AG04450 (cell line): ENCODE measurements at places on chromosomes 1 and 21. TPM values are rescaled to one million over a fixed set of nuclear protein-coding genes. Genes with fewer than 3 reads are reported as not detected.

DNA sequence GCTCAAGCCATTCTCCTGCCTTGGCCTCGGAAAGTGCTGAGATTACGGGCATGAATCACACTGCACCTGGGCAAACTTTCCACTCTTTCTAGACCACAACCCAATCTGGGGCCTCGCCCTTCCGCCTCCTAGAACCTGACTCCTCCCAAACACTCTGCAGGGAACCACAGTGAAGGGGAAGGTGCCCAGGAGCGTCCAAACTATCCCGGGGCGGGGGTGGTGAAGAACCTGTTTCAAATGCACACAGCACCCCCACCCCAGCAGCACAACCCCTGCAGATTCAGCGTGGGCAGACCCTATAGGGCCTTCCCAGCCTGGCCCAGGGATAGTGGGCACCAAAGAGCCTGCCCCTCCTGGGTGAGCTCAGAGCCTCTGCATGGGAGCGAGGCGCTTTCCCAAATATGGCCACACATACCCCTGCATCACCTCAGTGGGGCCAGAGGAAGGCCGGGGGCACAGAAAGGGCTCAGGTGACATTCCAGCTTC lies 86.9 kb downstream of the STUM start:
- no peak for DNase-seq

DNA sequence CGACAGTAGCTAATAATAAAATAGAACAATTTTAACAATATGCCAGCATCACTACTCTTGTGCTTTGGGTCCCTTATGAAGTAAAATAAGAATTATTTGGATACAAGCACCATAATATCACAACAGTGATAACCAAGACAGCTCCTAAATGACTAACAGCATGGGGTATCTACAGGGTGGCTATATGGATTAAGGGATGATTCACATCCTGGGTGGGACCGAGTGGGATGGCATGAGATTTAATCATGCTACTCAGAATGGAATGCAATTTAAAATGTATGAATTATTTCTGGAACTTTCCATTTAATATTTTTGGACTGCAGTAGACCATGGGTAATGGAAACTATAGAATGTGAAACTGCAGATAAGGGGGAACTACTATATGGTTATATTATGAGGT lies 28.1 kb upstream of the B3GALNT2 start:
- no peak for DNase-seq

- no peak for DNase-seq
Measured at GRCh38 chr21:39111931-39112550, 71.2 kb downstream of the PSMG1 start.

Gene TNFRSF4
- 0.07 and 0.24 TPM in 2 replicates for polyA plus RNA-seq

GRCh38 chr1:8965121-8965820 lies 19.6 kb downstream of the CA6 start:
- DNase-seq: no peak

Gene UBL4B
- not detected in 2 replicates for polyA plus RNA-seq

DNA sequence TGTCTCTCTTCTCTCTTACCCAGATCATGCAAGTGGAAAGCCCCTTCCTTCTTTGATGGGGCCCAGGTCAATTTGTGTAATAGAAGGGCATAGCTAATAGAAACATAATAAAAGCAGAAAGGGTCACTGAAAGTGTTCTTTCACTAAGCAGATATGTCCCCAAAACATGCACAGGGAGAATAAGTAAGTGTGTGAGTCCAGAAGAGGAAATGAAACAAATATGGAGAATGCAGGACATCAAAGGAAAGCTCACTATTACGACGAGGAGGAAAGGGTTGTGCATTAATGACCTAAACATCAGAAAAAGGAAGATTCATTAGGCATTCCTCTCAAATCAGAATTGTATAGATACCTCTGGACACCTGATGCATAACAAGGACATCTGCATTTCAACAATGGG lies 81.4 kb upstream of the SMYD2 start:
- no peak for DNase-seq

- DNase-seq: no peak
Measured at GRCh38 chr1:84083307-84083706, 60.8 kb upstream of the PRKACB start.

Gene PDE4B
- 13.8 and 17.6 TPM in 2 replicates for polyA plus RNA-seq

- DNase-seq: no peak
Measured at GRCh38 chr1:17156108-17156507, 36.9 kb upstream of the PADI2 start.

Gene CGN
- 0.26 and 0.31 TPM in 2 replicates for polyA plus RNA-seq

- DNase-seq: no peak
Measured at GRCh38 chr1:110498270-110498669, 20.7 kb downstream of the KCNA10 start.

- DNase-seq: no peak
Measured at GRCh38 chr1:94925004-94925403, 1.9 kb downstream of the CNN3 start.

GRCh38 chr21:45856442-45856841 lies 125.1 kb upstream of the COL6A1 start:
- DNase-seq: no peak

Gene GBP4
- polyA plus RNA-seq: not detected in 2 replicates

DNA sequence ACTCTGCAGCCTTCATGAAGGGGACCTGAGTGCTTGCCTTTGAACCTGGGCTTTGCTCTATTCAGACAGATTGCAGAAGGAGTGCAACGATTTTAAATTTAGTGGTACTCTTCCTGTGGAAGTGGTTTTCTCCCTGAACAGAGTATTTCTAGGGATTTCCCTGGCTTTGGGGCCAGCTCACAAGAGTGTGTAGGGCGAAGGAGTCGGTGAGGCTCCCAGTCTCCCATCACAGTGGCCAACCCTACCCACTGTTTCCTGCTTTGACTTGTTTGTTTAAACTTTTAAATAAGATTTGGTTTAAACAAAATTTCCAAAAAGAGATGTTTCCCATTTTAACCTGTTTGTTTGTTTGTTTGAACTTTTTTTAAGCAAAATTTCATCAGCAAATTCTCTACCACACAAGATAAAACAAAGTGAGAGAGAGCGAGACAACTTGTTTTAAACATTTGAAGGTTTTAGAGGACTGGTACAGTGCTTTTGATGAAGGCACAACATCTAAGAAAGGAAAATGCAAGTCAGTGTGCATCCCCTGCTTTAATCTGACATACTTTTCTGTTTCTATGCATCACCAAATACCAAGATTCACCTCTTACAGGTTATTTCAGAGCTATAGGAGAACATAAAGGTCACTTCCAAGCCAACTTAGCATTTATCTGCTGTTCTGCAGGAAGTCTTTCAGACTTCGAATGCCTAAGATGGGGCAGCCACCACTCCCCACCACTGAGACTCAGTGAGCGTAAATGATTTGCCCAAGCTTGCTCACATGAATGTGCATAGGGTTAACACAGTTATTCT lies 6.6 kb downstream of the SELP start:
- DNase-seq: no peak

- DNase-seq: no peak
Measured at GRCh38 chr1:65250826-65251225, 58.5 kb upstream of the DNAJC6 start.

Gene SLC25A34
- 0.46 and 0.60 TPM in 2 replicates for polyA plus RNA-seq

Gene KAZN
- 3.7 and 5.2 TPM in 2 replicates for polyA plus RNA-seq

Gene RPTN
- not detected in 2 replicates for polyA plus RNA-seq

GRCh38 chr1:156726549-156727226 lies 1.6 kb upstream of the METTL25B start:
- DNase-seq: no peak

Gene HHIPL2
- polyA plus RNA-seq: 0.04 and 0.30 TPM in 2 replicates

DNA sequence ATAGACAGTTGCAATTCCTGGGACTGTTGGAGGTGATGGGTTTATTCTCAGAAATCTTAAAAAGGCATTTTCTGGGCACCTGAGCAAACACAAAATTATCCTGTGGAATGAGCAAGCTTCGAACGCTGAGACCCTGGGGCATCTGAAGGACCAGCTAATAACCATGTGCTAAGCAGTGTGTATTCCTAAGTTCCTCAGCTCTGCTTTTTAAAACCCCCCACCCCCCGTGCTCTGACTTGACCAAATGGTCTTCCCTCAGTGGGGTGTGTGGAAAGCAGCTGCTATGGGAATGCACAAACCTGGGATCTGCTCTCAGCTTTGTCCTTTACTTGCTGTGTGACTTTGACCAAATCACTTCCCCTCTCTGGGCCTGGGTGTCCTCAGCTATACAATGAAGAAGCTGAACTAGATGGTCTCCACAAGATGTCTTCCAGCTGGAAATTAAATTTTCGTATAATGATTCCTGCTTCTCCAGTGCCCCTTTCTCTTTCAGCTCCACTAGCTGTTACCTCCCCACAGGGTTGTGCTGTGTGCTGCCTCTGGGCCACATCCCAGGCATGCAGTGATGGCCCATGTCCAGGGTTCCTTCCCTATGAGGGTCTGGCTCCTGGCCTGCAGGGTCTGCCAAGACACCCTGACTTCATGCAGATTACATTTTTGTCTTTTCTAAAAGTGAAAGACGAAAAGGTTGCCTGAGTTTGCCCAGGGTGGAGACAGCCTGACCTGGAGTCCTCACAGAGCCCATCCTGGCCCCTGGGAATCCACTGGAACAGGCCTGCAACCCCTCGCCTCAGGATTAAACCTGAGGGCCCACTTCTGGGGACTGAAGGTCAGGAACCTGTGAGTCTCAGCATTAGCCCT lies 14.9 kb upstream of the CD247 start:
- DNase-seq: no peak

DNA sequence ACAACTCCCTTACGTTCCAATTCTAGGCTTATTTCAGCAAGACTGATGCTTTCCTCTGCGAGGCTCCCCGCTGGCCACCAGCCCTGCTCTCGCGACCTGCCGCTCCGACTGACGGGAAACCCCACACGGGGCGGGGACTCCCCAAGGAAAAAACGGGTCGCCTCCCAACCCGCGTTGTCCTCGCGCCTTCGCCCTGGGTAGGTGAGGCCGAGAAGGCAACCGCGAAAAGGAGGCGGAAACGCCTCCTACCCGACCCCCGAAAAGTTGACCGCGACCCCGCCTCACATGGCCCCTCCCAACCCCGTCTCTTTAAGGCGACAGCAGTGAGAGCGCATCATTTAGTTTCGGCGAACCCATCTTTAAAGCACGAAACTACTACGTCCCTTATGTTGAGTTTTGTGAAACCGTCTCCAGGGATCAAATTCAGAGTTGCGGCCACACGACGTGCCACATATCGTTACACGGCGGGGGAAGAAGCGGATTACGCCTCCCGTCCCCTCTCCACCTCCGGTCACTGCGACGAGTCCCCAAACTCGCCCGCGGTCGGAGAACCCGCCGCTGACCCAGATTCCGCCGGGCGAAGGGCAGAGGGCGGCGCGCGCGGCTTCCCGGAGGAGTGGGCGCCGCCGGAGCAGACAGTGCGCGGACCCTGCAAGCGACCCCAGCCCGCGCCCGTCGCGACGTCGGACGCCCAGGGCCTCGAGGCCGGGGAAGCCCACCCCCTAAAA lies 1.2 kb downstream of the ANP32E start:
- no peak for DNase-seq

DNA sequence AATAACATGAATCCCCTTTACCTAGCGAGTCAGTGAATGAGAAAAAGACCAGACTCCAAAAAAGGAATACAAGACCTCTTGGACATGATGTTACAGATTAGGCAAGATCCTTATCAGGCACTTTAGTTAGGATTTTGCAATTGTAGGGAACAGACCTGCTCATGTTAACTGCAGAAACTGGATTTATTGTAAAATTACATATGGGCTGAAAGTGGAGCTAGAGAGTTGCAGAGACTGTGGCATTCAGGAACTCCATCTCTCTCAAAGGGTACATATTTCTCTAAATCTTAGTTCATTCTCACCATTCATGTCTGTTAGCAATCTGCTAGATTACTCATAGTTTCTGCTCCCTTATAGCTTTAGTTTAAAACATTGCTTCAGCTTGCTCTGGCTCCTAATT lies 142.2 kb downstream of the PAPPA2 start:
- no peak for DNase-seq

GRCh38 chr1:30120245-30121000 lies 603.0 kb downstream of the MATN1 start:
- no peak for DNase-seq

Gene TP73
- polyA plus RNA-seq: not detected in 2 replicates

Gene TNFAIP8L2
- not detected in 2 replicates for polyA plus RNA-seq

Gene CELA3A
- polyA plus RNA-seq: not detected in 2 replicates

Gene CSF3R
- polyA plus RNA-seq: not detected in 2 replicates

- DNase-seq: no peak
Measured at GRCh38 chr1:1630191-1630964, 1.6 kb upstream of the MMP23B start.

GRCh38 chr1:100299521-100300222 lies 33.7 kb downstream of the RTCA start:
- DNase-seq: no peak
